Epithelial cell of umbilical artery (primary cell): ENCODE measurements at places on chromosomes 1 and 21. TPM values are rescaled to one million over a fixed set of nuclear protein-coding genes. Genes with fewer than 3 reads are reported as not detected.

CDCA8 gene
- total RNA-seq: 12.0 and 15.3 TPM in 2 replicates

REN gene
- total RNA-seq: under 0.01 TPM in 1 of 2 replicates, not detected in the other

FBXO44 gene
- total RNA-seq: 9.1 and 11.1 TPM in 2 replicates

SYPL2 gene
- total RNA-seq: not detected in 2 replicates
